Right atrium auricular region (tissue), 2 donors: ENCODE measurements at places on chromosomes 1 and 21.

DNA sequence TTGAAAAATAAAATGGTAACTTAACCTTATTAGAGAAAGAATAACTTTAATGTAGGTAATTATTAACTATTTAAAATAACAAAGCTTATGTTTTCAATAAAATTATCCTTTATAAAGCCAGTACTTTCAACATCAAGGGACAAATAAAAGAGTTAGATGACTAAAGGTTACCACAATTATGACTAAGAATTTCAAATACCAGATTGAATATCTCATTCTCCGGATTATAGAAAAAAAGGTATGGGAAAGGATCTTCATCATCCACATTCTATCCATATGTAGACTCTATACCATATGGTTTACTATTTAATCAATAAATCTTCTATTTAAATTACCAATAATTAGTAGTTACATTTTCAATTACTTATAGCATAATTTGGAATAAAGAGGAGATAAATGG is 62.8 kb downstream of the TOR3A start:
- DNase-seq = no peak

- no peak for DNase-seq
These were observed 14.1 kb downstream of the EPHA2 start for GRCh38 chr1:16141573-16142336.

GRCh38 chr1:207799989-207800648 is 48.3 kb downstream of the CD46 start:
- DNase-seq = no peak

- DNase-seq = no peak
These were observed 4.7 kb upstream of the PFKL start for GRCh38 chr21:44295163-44295573.

GRCh38 chr1:10456661-10457060 is 6.8 kb downstream of the CORT start:
- DNase-seq = no peak

- DNase-seq = no peak
These were observed 7.2 kb downstream of the ZDHHC18 start for GRCh38 chr1:26833432-26834405.

GRCh38 chr21:14762734-14763694 is 216.9 kb upstream of the SAMSN1 start:
- no peak for DNase-seq

DNA sequence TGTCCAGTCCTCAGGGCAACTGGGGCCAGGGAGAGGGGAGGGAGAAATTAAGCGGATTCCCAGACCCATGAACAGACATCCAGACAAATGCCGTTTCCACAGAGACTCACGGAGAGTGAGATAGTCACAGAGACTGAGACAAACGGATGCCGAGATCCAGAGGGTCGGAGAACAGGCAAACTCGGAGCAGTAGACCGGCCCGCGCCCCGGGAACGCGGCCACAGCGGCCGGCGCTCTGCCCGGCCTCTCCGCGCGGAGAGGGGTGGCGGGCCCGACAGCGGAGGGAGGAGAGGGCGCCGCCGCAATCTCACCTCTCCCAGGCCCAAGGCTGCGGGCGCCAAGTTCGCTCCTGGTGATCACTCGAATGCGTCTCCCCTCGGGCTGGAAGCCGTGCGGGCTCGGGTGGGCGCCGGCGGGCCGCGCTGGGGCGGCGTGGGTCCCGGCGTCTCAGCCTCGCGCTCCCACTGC is 831 bp upstream of the FOXD2 start:
- DNase-seq = no peak

DNA sequence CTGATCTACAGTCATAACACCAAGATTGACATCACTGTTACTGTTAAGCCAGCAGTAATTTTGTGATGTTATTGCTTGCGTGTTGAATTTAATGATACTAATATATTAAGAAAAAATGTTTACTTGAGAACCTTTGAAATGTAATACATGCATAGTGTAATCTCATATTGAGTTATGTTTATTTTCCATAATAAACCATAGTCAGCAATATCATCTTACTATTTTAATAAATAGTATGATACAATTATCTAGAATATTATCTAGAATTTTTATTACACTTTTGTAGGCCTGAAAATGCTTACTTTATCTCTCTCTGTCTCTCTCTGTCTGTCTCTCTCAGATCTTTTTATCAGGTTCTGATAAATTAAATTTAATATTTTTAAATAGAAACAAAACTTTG is 843.1 kb downstream of the KCNT2 start:
- DNase-seq = no peak

- no peak for DNase-seq
These were observed 31.4 kb downstream of the SLC30A7 start for GRCh38 chr1:100927276-100927675.

DNA sequence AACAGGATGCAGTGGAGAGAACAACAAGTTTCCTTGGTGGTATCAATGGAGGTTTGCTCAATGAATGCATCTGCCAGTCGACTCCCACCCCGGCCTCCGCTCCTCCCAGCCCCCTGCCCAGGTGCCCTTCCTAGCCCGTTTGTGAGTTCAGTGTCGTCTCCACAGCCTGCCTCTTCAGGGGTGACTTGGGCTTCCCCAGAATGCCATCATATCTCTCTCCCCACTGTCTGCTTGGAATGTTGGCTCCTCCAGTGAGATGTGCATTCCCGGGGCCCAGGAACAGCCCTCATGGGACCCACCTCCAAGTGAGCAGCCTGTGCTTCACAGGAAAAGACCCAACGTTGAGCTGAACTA is 30.5 kb downstream of the MATN1 start:
- DNase-seq = no peak

DNA sequence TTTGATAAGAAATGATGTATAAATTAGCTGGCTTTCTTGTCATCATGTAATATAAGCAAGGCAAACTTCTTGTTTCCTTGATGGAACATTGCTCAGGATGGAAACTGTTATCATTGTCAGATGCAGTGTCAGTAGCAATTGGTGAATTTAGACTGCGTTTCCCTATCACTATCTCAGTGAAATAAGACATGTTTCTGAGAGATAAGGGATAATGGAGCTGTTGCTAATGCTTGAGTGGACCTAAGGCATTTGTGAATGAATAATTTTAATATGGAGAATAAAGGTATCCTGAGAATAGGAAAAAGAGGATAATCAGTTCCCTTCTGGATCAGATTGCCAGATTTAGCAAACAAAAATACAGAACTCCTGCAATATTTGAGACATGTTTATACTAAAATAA is 160.9 kb downstream of the HLX start:
- no peak for DNase-seq

GRCh38 chr1:117561551-117561950 is 44.3 kb upstream of the TENT5C start:
- peak; percentile 32 for DNase-seq

DNA sequence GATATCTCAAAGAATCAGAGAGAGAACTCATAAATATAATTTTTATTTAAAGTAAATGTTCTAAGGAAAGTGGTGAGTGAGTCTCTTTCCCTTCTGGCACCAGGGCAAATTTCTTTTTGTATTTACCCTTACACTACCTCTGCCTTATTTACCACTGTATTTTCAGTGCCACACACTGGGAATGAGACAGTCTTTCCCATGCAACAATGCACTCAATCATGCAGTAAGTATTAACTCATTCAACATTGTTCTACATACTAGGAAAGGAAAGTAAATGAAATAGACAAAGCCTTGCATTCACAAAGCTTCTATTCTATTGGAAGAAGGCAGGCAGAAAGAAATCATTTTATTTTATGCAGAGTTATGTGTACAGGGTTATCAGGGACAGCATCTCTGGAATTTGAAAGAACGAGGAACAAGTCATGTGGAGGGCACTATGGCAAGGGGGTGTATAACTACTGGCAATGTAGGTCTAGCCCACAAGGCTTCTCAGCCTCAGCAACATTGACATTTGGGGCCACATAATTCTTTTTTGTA is 129.8 kb upstream of the PRDX6 start:
- no peak for DNase-seq

GRCh38 chr1:151009206-151009587 is 948 bp downstream of the PRUNE1 start:
- no peak for DNase-seq

DNA sequence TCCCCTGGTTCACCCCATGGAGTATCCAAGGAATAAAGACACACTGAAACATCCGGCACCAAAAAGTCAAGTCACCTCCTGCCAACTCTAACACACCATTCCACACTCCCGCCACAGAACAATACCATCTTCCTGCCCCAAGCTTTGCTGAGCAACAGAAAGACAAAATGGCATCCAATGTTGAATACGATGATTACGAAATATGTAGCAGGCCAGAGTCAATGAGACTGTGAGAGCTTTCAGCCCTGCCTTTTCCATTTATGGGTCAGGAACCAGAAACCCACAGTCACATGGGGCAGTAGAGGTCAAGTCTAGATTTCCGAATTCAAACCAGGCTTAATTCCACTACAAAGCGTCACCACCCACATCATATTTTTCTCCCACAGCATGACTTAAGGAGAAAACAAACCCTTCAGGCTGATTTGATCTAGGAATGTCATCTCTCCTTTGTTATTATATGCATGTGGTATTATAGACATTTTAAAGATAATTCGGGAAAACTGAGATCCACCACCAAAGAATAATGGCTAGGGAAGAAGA is 249.8 kb downstream of the SETD4 start:
- DNase-seq = no peak

DNA sequence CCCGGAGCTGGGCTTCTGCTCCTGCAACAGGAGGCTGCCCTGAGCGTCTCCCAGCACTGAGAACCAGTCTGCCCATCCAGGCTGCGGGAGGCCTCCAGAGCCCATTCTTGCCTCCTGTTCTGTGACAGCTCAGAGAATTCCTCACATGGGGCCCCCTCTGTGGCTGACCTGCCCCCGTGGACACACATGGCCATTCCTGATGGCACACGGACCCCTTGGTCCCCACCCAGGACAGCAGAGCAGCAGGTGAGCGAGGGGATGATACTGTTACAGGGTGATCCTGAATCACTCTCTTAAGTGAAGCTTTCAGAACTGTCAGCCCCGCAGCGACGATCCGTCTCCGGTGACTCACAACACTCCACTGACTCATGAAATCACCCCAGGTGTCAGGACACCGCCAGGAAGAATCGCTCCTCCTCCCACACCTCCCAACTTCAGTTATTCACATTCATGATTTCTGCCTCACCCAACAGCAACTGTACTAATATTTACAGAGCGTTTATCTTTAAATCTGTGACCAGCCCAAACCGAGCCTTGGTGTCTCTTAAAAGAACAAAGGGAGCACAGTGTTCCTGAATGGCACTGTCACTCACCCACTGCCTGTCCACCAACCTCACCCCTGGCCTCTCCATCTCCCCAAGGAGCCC is 22.5 kb downstream of the CHD5 start:
- no peak for DNase-seq

- DNase-seq = no peak
These were observed 32.3 kb downstream of the CDCA8 start for GRCh38 chr1:37724575-37724974.

DNA sequence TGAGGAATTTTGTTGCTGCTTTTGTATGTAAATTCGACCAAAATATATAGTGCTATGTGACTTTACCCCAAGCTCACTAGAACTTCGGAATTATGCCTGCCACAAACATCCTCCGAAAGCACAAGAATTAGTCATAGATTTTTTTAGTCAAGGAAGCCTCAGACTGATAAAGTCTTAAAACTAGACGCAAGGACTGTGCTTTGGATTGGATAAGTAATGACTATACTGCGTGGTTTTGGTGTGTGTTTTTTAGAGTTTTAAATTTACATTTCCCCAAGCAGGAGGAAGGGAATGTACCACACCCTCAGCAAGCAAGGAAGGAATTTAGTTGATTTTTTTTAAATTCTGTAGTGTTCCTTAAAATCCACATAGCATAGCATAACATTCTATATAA is 10.3 kb downstream of the WLS start:
- no peak for DNase-seq
